ENCODE measurements at places on chromosomes 2 and 18.
A peak's percentile ranks its signal among the peaks of the same experiment; 100 is the strongest.

- no peak for DNase-seq
These were observed 161.3 kb downstream of the DNER start for GRCh38 chr2:229553091-229553490.

- DNase-seq, result no peak
These were observed 56.1 kb downstream of the FARP2 start for GRCh38 chr2:241412144-241412543.

- no peak for DNase-seq
These were observed 2.2 kb downstream of the DSG2 start for GRCh38 chr18:31500051-31500688.

- DNase-seq, result no peak
These were observed 140.1 kb downstream of the NR4A2 start for GRCh38 chr2:156192468-156192867.

- no peak for DNase-seq
These were observed 14.9 kb downstream of the LPIN2 start for GRCh38 chr18:2997846-2998564.

DNA sequence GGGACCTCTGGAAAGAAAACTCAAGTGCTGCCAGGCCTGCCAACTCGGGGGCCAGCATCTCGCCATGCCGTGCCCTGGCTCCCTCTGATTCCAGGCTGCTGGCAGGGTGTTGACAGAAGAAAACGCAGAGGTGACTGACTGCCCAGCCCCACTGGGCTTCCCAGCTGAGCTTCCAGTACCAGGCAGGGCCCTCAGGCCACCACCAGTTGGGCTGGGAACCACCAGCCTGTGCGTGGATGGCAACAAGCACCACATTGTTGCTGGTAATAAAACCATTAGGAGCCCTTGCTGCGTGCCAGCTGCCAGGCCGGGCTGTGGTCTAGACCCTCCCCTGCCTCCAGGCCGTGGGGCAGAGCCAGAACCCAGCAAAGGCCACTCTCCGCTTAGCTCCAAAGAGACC, 9.2 kb downstream of the DNMT3A start:
- DNase-seq, result no peak

GRCh38 chr2:40721595-40721994, 269.7 kb upstream of the SLC8A1 start:
- no peak for DNase-seq

- no peak for DNase-seq
These were observed 127.9 kb downstream of the AGAP1 start for GRCh38 chr2:235621736-235622135.

DNA sequence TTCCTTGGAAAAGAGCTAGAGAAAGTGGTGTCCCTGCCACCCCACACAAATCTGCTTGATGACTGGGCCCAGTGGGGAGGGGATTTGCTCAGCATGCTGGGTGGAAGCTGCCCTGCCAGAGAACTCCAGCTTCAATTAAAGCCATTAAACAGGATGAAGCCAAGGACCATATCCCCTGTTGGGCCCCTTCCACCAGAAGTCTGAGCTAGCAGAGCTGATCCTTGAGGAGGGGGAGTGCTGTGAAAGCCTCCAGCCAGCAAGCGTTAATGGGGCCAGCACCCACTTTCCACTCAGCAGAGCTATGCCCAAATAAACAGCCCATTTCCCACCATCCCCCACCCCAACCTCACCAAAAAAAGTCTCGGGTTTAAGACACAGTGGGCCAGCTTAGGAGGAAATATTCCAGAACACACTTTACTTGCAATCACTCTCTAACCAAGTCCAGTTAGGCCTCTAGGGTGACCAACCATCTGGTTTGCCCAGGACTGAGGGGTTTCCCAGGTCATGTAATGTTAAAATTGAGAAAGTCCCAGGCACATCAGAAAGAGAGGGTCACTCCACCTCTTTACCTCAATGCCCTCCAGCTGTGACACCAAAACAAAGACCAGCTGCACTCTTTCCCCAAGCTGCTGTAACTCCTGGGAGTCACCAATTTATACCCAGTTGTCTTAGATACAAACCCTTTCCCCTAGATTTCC, 132.3 kb downstream of the FOXI3 start:
- DNase-seq, result no peak

DNA sequence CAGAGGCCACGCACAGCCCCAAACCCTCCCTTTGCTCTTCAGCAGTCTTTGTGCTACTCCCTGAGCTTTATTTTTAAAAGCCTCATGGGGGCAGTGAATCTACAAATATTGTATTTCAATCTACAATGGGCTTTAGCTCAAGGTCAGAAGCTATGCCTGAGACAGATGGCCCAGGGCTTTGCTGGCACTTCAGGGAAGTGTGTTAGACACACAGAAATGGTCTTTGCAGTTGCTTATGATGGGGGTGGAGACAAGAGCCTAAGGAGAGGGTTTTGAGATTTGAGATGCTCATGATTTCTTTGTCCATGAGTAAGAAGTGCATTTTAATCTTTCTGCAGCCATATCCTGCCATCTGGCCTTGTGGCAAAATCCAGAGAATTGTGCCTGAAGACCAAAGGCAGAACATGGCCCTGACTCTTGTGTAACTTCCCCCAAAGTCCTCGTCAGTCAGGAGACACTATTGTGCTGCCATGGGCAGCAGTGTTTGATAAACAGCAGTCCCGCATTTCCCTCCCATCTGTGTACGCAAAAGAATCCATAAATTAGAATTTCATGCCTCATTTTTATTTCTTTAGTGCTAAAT, 92.6 kb downstream of the VAPA start:
- DNase-seq, result no peak

GRCh38 chr18:10490401-10491165, 35.2 kb upstream of the NAPG start:
- no peak for DNase-seq

- DNase-seq, result no peak
These were observed 16.8 kb downstream of the FN1 start for GRCh38 chr2:215419113-215419512.

DNA sequence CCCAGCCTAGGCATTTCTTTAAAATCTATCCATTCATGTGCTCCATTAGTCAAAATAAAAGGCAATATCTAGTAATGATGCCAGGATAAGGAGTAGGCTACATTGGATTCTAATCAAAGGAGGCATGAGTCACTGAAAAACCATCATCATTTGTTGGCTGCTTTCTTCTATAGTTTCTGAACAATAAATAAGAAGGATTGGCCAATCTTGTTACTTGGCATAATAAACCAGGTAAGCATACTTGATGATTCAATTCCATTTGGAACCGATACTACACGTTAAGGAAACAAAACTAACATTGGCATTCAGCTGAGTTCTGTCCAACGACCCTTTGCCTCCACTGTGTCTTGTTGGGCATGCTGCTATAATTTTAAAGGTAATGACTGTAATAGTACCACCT, 27.2 kb downstream of the ATP8B1 start:
- DNase-seq, result no peak

- no peak for DNase-seq
These were observed 88.6 kb downstream of the SMAD7 start for GRCh38 chr18:48862132-48862531.

DNA sequence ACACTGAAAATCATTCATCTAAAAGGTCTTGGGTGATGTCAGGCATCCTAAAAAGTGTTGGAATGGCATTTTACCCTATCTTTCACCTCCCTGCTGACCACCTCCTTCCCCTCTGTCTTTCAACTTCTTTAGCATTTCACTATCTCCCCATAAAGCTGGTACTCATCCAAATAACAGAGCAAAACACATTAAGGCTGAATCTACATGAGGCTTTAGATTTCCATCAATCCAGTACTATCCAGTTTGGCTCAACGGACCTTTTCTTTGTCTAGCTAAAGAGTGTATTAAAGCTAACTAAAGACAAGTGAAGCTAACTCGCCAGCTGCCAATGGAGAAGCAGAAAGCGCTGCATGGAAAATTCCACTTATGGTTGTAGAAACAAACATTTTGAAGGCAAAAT, 122.5 kb upstream of the NCKAP5 start:
- no peak for DNase-seq

- DNase-seq, result no peak
These were observed 96.9 kb upstream of the ZNF397 start for GRCh38 chr18:35143622-35144596.

GRCh38 chr2:28896906-28897305, 2.4 kb downstream of the WDR43 start:
- DNase-seq, result no peak

GRCh38 chr2:20415511-20415918, 31.4 kb upstream of the RHOB start:
- DNase-seq, result no peak

GRCh38 chr18:5073026-5073944, 123.8 kb downstream of the AKAIN1 start:
- DNase-seq, result no peak

GRCh38 chr18:59725142-59725541, 27.9 kb upstream of the CCBE1 start:
- no peak for DNase-seq

GRCh38 chr2:182170341-182170740, 184.7 kb downstream of the PPP1R1C start:
- DNase-seq, result no peak

GRCh38 chr2:55150834-55151233, 81.3 kb downstream of the CLHC1 start:
- no peak for DNase-seq

- DNase-seq, result no peak
These were observed 301.3 kb upstream of the RGPD4 start for GRCh38 chr2:107525406-107525805.

- no peak for DNase-seq
These were observed 46.3 kb upstream of the LPIN2 start for GRCh38 chr18:3059272-3059671.

- no peak for DNase-seq
These were observed 565.4 kb downstream of the TNS1 start for GRCh38 chr2:217437290-217437870.

DNA sequence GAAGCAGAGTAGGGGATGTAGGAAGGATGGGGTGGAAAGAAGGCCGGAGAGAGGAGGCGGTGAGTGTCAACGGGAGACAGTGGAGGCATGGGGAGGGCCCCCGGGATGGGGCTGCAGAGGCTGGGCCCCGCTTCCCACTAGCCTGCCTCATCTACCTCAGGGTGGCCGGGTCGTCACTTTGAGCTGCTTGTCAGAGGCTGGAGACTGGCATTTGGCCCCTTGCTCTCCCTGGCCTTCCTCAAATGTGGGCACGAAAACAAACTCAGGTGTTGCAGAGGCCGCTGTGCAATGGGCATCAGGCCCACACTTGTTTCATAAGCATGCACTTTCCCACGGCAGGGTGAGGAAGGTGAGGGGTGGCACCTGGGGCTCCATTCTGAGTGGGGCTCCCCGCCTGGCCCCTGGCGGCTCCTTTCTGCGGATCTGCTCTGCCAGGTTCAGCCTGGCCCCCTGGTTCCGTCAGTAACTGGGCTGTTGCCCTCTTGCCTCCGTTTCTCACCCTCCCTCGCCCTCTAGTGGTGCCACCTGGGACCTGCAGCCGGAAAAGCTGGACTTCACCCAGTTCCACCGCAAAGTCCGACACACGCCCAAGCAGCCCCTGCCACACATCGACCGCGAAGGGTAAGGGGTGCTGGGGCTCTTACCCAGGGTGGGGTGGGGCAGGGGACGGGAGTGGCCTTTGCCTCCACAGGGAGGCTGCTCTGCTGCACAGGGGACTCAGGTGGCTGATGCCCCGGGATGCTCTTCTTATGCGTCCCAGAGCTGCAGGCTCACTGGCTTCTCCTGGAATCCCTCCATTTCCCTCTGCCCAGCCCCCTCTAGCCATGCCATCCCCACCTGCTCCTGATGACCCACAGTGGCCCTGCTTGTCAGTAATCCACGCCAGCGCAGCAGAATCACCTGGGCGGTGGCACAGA, 125.4 kb downstream of the CTIF start:
- no peak for DNase-seq

DNA sequence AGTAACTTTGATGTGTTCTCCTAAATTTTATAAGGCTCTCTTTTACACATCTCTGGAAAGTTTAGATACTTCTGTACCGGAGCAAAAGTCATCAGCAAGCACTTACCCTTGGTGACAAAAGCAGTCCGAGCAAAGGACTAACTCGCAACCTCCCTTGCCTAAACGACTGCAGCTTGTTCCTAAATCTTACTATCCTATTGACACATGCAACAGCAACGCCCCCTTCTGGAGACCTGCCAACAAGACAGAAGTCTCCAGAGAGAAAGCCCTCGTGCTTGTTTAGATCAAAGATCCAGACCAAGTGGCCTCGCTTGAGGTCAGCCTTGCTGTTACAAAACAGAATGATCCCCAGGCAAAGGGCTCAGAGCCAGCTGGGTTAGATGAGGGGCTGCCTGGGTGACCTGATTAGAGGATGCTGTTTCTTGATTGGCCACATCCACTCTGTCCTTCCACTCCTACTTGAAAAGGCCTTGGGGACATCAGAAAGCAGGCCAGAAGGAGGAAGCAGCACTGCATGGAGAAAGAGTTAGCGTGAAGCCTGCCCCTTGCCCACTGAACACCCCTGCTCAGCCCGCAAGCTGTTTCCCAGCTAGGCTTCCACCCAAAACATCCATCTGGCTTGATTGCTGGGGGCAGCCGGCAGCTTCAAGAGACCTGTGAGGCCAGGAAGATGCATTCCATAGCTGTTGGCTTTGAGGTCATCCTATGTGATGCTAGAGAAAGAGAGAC, 94.3 kb downstream of the HNRNPLL start:
- DNase-seq, result peak; percentile 52

GRCh38 chr2:233831861-233832260, 22.5 kb downstream of the HJURP start:
- no peak for DNase-seq

GRCh38 chr2:60212181-60212945, 341.1 kb downstream of the BCL11A start:
- no peak for DNase-seq

GRCh38 chr2:227257820-227258219, 67.2 kb upstream of the MFF start:
- DNase-seq, result no peak

- no peak for DNase-seq
These were observed 24.0 kb downstream of the IL1B start for GRCh38 chr2:112812318-112813267.

DNA sequence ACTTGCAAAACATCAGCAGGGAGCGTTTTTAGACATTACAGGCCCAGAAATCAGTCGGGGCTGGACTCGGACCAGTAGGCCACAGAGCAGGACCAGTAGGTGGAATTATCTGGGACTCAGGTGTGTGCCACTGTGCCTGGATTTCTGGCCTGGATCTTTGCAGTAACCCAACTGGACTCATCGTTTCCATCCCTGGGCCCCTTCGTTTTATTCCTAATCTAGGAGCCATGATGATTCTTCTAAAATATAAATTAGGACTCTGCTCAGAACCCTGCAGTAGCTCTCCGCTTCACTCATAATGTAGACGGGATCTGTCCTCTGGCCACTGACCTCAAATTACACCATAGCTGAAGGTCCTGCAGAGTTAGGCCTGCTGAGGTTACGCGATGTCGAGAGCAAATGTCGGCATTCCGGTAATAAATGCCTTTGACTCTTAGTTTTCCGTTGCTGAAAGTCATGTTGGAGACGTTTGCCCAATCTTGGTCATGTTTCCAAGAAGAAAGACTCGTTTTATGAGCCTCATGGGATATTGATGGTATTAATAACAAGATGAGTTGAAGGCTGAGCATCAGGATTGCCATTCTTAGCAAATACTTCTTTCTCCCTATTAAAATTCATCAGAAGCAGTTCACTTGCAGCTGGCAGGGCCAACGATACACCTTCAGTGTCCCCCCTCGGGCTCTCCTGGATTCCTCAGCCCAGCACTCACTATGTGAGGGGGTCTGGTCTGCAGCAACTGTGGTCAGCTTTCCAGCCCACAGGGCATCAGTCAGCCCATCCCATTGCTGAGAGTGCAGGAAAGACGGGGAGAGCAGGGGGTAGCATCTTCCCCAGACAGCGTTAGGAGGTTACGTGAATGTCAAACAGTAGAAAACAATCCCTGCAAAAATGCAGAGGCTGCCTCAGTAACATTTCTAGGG, 39.9 kb upstream of the KLF11 start:
- DNase-seq, result no peak
